ENCODE measurements at places on chromosomes 5 and 9. TPM values are rescaled to one million over a fixed set of nuclear protein-coding genes. Genes with fewer than 3 reads are reported as not detected.

The RANBP3L gene
- total RNA-seq = not detected

- no peak for DNase-seq
These were observed 28.2 kb upstream of the CCNB1 start for GRCh38 chr5:69138766-69139165.

The SYK gene
- total RNA-seq = 1.1 TPM

- no peak for DNase-seq
These were observed 388.6 kb upstream of the CDH6 start for GRCh38 chr5:30804739-30805505.

DNA sequence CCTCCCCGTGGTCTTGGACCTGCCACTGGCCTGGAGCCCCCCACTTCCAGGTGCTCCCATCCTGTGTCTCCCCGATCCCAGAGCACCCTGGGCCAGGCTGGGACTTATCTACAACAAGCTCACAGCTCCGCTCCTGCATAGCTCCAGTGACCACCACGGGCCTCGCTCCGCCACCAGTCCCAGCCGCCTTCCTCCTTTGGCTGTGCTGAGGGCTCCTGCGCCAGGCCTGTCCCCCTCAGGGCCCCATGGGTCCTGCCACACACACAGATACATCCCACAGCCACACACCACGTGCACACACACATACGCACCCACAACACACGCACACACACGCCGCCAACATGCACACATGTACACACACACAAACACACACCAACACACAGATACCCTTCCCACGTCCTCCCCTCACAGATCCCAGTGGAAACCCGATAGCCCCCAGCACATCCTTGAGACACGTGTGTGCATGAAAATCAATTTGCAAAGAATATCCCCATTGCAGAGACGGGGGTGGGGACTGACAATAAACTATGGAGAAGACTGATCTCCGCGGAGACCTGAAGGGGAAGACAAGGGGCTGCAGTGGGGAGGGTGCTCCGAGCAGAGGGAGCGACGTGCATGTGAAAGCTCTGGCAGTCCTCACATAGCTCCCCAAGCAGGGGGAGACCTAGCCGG, 18.5 kb upstream of the LAMC3 start:
- no peak for DNase-seq

DNA sequence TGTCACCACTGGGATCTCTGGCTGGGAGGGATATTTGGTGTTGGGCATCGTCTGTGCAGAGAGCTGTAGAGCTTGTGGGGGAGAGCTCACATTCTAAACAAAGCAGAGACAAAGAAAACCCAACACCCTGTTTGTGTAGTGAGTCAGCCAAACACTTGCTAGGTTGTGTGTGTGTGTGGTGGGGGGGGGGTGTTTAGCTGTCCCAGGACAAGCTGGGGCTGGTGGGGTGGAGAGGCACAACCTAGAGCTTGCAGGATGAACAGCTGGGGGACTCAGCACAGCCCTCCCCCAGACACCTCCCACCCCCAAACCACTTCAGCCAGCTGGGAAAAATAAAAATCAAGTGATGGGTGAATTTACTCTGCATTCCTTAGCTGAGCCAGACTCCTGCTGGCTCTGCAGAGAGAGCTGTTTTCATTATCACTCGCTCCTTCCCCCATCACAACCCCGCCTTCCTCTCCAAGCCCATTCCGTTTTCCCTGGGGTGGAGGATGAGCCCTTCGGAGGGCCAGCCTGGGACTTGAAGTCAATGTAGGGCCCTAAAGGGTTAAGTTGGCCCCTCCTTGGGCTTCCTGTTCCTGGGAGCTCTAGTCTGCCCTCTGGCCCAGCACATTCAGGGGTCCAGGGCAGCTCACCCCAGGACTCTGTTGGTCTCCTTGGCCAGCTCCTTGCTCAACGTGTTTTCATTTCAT, 2.6 kb downstream of the OLFML2A start:
- no peak for DNase-seq

The SEMA4D gene
- total RNA-seq = 399 TPM

GRCh38 chr5:127254729-127255284, 35.8 kb upstream of the MEGF10 start:
- no peak for DNase-seq

DNA sequence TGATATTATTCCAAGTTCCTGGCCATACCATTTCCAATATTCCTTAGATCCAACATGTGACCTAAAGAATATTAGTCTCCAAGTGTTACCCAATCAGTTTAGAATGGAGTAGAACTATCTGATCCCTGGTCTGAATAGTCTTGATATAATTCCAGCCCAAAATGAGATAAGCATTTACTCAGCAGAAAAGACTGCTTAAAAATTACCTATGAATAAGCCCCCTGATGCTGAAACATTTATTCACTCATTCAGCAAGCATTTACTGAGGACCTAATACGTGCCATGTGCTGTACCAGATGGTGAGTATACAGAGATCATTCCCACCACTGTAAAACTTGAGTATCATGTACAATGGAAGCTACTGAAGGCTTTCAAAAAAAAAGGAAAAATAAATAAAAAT, 157.0 kb downstream of the FAM114A2 start:
- no peak for DNase-seq

DNA sequence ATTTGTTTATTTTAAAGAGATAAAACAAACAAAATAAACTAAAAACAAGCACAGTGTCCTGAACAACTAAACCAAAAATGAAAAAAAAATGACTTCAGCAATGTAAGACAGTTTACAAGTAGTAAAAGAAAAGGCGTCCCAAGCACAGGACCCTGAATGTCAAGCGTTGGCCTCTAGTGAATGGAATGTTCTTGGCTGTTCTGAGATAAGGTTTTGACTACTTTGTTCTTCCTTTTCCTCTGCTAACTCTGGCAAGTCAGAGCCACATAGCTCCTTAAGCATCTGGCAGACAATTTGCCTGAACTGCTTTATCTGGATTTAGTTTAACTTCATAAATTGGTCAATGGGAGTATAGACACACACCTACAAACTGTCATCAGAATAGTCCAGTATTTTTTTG, 655.2 kb downstream of the ANXA1 start:
- DNase-seq = no peak

The FAM200C gene
- total RNA-seq = not detected

DNA sequence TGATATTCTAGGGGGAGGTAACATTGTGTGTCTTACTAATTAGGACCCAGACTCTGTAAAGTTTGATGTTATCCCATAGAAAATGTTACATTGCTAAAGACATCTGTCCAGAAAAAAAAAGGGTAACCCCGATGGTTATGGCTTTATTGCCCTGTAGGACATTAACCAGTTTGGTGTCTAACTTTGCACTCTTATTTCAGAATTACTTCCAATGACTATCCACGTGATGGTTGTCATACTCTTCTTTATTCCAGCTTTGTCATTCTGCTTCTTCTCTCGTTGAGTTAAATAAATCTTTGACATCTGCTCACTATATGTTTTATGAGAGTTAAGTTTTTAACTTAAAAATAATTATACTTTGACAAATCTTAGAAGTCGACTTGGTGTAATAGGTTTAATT, 180.4 kb upstream of the ANKRD55 start:
- no peak for DNase-seq

DNA sequence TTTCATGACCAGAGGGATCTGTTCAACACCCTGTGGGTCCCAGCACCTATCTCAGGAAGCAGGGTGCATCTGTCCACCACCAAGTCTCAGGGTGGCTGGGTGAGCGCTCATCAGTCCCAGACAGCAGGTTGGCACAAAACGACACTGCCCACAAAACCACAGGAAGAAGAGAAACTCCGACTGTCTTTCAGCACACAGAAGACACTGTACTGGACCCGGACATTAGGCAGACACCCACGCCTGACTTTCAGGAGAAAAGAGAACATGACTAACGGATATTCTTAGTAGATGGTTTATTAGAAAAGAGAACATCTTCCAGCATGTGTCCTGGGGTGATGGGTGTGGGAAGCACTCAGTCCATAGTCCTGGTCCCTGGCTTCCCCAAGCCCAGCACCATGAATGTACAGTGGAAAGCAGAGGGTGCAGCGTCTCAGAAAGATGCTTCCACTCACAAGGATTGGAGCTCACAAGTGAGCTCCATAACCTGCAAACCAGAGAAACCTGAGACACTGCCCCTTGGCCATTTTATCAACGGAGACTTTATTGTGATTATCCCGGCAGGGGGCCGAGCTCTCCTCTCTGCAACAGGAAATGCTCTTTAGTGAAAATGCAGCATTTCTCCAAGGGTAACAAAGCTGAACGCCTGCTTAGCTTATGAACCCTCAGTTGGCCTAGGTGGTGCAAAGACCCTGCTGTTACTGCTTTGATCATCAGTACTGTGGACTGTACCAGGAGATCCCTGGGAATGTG, 35.8 kb upstream of the LCP2 start:
- peak; percentile 81 for DNase-seq

The CCNJL gene
- total RNA-seq = not detected

The TSLP gene
- not detected for total RNA-seq

The FGD3 gene
- 95.7 TPM for total RNA-seq

The DND1 gene
- total RNA-seq = 2.1 TPM

GRCh38 chr9:121896545-121896943, 196.6 kb downstream of the TTLL11 start:
- no peak for DNase-seq

GRCh38 chr5:131754363-131754762, 42.5 kb downstream of the FNIP1 start:
- no peak for DNase-seq

DNA sequence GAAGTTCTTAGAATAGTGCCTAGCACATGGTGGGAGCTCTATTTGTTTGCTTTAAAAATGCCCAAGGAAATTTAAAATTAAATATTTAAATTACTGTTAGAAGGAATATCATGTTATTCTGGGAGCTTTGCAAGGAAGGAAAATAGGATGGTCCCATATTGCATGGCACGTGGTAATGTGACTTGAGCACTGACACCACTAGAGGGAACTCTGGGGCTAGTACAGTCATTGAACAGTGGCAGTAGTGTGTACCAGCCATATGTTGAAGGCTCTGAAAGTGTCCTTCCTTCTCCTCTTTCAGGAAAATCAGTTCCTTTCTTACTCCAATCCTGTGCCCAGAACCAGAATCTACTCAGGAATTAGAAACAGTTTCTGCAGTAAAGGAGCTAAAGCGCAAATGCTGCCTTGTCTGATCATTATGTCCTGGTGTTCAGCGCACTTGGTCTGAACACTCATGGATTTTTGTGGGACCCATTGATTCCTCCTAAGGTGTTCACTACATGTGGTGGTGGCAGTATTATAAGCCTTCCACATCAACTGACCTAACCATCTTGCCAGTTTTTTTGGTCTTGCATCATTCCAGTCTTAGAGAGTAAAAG, 54.1 kb downstream of the GDA start:
- DNase-seq = no peak

DNA sequence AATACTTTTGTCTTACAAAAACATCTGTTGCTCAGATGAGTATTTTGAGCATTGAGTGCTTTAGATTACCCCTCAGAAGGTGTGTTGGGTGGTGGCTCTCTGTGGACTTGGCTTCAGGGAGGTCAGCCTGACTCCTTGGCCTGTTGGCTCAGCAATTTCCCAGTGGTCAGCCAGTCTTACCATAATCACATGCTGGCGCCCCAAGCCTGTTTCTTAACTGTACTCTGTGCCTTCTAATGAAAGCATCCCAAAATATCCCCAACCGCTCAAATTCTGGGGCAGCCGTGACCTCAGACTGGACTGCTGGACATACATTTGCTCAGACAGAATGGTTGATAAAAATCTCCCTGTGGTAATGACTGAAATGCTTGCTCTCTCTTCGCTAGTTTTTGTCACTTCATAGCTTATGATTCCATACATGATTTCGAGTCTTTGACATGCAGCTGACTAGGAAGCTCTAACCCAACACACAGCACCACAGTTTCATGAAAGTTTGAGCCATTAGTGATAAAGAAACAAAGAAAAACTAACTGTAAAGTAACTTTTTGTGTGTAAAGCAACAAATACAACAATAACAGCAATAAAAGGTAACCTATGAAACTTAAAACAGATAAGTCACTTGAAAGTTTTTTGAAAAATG, 562.2 kb upstream of the MEF2C start:
- DNase-seq = no peak

DNA sequence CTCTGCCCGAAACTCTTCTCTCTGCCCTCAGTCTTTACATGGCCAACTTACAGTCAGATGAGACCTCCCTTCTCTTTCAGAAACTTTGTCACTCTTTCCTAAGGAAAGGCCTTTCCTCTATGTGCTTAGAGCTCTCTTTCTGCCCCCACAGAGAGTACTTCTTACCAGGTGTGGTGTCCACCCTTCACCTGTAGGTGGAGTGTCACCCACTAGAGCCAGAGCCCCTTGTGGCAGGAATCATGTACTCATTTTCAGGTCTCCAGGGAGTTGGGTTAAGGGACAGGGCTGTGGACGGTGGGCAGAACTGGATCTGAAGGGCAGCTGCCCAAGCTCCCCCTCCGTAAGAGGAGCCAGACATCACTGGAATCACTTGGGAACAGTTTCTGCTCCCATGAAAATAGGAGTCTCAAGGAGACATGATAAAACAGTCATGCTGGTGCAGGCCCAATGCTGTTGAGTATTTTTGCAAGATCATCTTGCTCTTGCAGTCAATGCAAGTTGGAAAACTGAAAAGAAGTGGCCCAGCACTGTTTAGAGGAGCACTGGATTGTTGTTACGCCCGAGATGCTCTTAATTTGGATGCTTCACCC, 436.7 kb downstream of the ZSWIM6 start:
- no peak for DNase-seq

The PRSS3 gene
- not detected for total RNA-seq

GRCh38 chr9:130765137-130766020, 69.7 kb upstream of the ABL1 start:
- DNase-seq = no peak

GRCh38 chr5:20619591-20619990, 631.6 kb upstream of the CDH18 start:
- DNase-seq = no peak

- no peak for DNase-seq
These were observed 746 bp downstream of the NKX2-5 start for GRCh38 chr5:173234129-173234790.

DNA sequence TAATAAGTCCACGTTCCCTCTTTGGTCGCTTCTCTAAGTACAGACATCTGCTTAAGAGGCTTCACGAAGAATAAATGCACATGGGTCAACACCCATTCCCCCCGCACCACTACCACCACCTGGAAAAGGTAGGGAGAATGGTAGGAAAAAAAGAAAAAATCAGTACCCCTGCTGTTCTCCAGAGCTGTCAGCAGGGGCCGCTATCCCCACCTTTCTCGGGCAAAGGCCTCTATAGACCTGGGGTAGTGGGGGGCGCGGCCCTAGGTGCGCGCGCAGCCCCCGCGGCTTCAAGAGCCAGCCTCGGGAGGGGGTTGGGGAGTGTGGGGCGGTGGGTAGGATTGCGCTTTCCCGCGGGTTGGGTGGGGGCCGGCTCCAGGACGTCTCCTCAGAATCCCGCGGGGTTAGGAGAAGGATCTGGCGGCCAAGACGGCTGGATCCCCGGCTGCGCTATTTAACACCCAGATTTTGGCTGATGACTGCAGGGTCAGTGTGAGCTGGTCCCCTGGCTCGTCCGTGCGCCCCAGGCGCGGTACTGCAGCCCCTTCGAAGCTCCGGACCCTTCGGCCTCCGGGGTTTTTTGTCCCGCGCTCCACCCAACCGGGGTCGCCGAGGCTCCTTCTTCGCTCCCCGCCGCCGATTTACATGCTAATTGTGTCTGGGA, 1.6 kb upstream of the SEMA6A start:
- DNase-seq = no peak
